Stimulated activated CD4-positive, alpha-beta T cell treated with anti-CD3 and anti-CD28 coated beads, Interleukin-1b, Interleukin-23, amount 100 ng/mL, for 48 hours (primary cell): ENCODE measurements at places on chromosomes 5 and 9.

DNA sequence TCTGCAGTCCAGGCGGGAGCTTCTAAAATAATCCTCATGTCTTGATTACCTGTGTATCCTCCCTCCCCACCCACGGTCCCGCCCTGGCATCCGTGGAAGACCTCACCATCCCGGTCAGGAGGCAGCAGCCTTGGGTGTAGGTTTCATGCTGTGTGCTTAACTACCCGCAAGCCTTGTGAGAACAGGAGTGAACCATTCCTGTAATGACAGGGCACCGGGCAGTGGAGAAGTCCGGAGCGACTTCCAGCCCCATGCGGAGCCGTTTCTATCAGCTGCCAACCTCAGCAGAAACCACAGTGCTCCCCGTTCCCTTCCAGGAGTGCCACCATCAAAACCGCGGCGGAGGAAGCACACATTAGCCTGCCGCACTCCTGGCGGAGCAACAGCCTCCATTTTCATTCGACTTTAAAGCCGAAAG is 123.5 kb upstream of the LMX1B start:
- DNase-seq, result no peak

- no peak for DNase-seq
Observed at GRCh38 chr9:111613436-111614040, 14.1 kb upstream of the PTGR1 start.

DNA sequence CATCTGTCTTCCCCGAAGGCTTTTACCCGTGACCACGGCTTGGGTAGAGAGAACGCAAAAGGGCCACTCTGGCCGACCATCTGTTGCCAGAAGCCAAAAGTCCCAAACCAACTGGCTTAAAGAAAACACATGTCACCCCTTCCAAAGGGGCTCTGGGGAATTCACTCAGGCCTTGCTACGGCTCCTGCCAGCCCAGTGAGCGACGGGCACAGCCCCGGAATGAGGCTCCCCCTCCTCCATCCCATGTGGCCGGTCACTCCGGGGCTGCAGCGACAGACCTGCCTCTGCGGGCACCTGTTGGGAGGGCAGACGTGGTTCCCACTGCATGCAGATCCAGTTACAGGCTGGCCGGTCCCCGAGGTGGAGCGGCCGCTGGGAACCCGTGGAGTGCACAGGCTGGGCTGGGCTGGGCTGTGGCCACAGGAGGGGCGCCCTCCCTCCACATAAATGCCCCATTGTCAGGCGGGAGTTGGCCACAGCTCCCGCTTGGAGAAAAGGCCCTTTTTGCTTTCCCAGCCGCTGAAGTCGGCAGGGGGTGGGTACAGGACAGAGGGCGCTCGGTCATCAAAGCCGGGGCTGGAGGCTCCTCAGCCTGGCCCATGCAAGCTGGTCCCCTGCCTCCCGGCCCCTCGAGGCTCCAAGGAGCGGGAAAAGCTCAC is 19.9 kb downstream of the NOTCH1 start:
- DNase-seq, result no peak

- DNase-seq, result no peak
Observed at GRCh38 chr5:152063004-152063403, 138.4 kb upstream of the GLRA1 start.

DNA sequence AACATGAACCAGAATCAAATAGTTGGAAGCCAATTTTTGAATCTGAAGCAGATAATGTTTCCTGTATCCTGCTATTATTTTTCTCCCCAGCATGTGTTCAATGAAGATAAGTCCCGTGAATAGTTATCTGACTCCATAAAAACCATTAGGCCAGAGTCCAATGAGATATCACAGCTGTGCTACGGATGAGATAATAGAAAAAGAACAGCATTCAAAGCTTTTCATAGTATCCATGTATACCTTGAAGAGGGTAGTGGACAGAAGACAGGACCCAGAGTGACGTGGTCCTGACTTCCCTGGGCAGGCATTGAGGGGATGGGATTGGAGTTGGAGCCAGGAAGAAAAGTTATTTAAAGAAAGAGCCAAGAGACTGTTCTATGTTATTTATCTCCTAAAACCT is 50.7 kb upstream of the C6 start:
- no peak for DNase-seq

DNA sequence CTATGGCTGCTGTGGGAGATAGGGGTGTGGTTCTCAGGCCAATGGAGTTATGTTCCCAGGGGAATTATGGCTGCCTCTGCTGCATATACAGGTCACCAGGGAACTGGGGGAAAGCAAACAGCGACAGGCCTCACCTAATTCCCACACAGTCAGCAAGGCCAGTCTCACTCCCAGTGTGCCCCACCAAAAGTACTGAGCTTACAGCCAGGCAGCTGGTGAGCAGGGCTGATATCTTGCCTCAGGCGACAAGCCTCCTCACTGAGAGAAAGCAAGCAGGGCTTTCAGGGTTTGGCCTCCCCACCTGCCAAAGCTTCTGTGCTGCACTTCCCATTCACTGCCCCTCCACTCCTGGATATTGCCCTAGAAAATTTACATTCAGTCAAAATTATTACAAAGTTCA is 273.8 kb upstream of the TARS1 start:
- DNase-seq, result no peak

DNA sequence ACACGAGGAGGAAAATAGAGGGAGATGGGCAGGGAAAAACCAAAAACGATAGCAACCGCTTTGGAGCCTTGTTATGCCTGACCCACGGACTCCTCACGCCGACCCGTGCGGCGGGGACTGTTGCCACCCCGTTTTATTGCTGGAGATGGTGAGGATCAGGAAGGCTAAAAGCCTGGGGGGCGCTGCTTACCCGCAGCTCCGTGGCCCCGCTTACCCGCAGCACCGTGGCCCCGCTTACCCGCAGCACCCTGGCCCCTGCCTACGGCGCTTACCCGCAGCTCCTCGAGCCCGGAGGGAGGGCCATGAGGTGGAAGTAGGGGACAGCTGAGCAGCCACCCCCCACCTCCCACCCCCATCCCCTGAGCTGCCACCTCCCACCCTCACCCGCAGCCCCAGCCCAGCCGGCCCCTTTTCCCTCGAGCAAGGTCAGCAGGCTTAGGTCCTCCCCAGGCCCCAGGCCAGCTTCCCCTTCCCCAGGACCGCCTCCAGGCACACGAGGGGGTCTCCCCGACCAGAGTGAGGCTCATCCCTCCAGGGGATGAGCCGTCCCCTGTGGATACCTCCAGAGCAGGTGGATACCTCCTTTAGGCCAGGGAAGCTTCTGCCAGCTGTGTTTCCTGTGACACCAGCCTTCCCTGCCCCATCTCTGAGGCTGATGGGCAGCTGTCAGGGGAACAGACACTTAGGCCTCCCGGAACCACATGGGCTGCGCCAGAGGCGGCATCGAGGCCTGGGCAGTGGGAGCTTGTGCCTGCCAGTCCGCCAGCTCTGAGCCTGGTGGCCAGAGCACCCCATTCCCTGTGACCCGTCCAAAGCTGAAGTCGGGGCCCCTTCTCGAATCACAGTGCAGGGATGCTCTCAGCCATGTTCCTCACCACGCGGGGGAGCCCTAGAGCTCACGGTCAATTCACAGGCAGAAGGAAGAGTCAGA is 92.3 kb downstream of the LMX1B start:
- DNase-seq, result peak; percentile 71

DNA sequence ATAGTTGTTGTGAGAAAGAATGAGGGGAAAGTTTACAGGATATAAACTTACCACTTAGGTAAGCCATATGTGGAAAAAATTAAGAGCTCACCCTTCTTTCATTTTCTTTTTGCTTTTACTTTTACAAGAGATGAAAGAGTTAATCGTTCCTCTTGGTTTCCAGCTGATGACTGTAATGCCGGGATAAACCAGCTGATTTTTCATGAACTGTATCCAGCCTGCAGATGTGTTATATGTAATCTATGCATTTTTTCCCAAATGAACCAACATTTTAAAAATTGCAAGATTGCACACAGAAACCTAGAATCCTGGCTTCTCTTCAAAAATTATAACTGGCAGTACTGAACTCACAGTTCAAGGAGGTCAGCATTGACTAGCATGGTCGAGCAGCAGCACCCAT is 185.9 kb downstream of the GRIA1 start:
- DNase-seq, result no peak

DNA sequence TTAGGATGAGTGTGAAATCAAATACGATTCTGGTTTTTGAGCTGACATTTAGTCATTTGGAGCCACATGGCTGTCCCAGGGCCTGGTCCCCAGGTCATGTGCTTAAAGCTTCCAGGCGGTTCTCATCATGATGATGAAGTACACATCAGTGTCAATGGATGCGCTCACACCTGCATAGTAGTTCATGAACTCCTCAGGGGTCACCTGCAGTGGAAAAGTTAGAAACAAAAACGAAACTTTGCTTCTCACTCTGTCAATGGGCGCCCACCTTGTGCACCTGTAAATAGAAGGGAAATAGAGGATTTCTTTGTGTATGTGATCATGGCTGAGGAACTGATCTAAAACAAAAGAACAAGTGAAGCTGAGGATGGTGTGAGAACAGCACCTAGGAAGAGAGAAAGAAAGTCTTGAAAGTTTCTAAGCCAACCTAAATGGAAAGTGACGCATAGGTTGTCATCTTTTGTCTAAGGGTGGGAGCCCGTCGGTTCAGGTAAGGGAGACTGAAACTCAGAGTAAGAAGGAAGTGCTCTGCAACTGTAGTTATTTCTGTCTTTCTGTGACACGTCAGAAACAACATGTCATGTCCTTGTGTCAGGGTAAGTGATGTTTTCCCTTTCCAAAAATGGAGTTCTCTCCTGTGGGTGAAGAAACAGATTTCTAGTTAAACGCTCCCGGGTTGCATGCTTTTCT is 33.8 kb downstream of the CAPSL start:
- peak; percentile 68 for DNase-seq

- DNase-seq, result no peak
Observed at GRCh38 chr5:33883482-33883881, 8.3 kb downstream of the ADAMTS12 start.

- DNase-seq, result no peak
Observed at GRCh38 chr9:87545858-87546257, 48.2 kb downstream of the DAPK1 start.

GRCh38 chr9:14719231-14719923 is 3.2 kb downstream of the CER1 start:
- no peak for DNase-seq

DNA sequence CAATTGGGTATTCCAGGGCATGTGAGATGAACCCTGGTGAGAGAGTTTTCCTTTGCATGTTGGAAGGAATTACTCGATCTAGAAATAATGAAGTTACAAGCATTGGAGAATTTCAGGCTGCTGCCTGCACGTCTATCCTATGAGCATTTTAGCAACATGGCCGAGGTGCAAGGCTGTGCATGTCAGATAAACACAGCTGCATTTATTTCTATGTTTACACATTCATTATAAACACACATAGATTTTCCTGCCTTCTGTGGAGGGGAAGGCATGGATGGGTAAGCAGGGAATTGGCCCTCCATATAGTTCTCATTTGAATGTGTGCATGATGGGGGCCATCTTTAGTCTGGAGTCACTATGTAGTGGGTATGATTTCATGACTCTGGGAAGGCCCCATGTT is 42.3 kb downstream of the AOPEP start:
- no peak for DNase-seq

GRCh38 chr5:151772846-151773561 is 1.2 kb downstream of the G3BP1 start:
- no peak for DNase-seq
